NCI-H1417 (cell line): ENCODE measurements at places on chromosomes 5 and 9.

DNA sequence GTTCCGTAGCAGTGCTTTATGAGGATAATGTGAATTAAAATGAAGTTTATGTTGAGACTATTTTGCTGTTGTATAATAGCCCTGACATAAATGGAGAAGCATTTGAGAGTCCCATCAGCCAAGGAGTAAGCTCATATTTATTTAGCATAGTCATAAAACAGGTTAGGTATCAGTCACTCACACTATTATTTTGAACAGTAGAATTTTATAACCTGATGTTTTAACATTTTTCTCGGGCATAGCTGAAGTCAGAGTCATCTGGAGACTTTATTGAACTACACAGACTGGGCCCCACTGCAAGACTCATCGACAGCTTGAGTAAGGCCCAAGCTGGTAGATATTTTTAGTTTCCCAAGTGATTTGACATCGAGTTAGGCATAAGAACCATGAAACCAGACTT is 620.3 kb upstream of the WWC1 start:
- no peak for DNase-seq

DNA sequence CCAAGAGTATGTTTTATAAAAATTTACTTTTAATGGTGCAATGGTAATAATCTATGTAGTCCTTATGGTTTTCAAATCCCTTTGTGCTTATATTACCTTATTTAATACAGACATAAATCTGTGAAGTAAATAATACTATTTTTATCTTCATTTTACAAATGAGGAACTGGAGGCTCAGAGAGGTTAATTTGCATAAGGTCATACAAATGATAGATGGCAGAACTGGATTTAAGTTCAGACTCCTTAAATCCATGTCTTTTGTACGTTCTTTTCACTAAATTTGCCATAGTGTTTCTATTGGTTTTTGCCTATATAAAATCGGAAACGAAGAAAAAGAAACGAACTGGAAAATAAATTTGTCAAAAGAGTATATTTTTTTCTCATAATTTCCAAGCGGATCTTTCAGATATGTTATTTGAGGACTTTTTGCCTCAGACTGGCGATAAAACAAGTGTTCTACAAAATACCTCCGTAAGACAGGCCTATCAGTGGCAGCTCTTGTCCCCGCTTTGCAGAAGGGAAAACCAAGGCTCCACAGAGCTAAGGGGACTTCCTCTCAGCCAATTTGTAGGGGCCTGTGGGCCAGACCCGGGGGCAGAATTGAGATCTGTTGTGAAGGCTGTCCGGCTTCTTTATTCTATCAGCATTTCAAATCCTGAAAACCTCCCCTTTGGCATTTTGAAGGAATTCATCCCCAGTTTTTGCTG is 1.1 kb upstream of the TNFAIP8 start:
- no peak for DNase-seq

DNA sequence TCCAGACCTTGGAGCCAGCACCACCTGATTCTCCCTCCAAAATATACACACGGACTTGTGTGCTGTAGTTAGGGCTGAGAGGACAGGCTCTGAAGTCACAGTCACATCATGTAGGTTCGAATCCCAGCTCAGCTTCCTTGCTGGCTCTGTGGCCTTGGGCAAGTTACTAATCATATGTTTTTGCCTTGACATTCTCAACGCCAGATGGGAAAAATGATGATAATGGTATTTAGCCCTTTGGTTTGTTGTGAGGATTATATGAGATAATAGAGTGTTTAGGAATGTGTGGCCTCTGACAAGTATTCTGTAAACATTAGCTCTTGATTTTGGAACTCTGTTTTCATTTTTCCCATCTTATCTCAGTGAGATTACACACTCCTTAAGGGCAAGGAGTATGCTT is 72.5 kb downstream of the PLAC8L1 start:
- DNase-seq: no peak

DNA sequence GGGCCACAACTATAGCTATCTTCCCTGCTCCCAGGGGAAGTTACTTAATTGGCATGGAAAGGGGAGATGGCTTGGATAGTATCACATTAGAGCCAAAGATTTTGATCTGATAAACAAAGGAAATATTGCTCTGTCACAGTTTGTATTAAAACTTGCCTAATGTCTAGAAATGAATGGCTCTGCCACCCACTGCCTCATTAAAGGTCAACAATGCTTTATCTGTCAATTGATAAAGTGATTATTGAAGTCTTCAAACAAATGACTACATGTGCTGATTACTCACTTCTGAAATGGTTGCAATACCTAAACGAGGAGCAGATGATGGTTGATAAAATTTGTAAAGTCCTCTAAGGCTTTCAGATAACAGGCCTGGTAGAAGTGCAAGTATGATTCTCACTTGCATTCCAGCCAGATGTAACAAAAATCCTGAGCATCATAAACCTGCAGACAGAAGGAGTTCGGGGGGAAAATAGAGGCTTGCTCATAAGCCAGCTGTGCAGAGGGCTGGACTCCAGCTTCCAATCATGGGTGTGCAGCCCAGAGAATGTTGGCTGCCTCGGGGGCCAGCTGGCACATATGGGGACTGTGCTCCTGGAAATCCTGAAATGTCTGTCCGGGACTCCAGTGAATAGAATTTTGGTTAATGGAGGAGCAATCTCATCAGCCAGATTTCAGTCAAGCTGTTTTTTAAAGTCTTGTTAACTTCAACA is 200.5 kb upstream of the SLC27A6 start:
- no peak for DNase-seq

DNA sequence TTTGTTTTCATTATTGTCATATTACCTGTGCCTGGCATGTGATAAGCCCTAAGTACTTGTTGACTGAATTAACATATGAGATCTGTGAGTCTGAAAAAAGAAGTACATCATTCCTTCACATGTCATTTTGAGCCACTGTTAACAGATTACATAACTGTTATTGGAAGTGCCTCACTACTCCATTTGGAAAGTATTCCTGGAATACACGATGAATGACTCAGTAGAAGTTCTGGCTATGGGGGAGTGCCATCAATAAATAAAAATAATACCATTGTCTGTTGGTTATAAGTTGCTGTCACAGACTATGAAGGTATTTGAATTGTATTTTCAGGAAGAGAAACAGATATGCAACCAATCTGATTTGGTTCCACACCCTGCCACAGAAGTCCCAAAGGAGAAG is 12.9 kb downstream of the NIPSNAP3B start:
- no peak for DNase-seq

- DNase-seq: no peak
Measured at GRCh38 chr5:116068028-116068632, 16.7 kb upstream of the COMMD10 start.
